KBM-7 (cell line): ENCODE measurements at places on chromosomes 5 and 9.

GRCh38 chr5:15074651-15075050 is 203.1 kb upstream of the ANKH start:
- DNase-seq = no peak

- DNase-seq = no peak
These were observed 32.9 kb upstream of the FCN1 start for GRCh38 chr9:134950386-134951210.

GRCh38 chr5:134177369-134178095 is 782 bp upstream of the SKP1 start:
- DNase-seq = no peak

GRCh38 chr9:129356871-129357772 is 179.1 kb upstream of the IER5L start:
- DNase-seq = no peak

DNA sequence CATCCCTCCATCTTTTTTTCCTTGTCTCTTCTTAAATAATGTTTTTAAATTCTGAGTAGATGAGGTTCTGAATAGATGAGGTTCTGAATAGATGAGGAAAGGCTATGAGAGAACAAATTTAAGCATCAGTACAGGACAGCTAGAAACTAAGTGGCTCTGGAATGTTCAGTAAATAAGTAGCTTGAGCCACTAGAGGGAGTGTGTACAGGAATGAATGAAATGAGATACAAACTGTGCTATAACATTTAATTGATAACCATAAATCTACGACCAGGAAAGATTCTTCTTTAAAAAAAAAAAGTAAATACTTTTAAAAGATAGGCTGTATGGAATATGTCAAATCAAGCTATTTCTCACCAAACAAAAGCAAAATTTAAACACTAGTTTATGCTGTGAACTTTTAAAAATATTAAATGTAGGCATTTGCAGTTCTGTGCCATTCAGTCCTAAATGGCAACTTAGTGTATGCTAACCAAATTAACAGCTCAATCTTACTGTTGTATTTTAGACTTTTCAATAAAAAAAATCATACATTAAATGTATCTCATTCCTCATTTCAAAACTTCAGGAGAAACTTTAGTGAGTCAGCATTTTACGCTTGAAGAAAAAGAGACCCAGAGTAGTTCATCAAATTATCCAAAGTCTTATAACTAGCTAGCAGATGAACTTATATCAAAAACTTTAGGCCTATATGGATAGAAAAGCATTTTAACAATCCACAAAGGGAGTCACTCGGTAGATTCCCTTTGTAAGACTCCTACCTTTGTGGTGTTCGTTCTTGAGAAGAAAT is 70.4 kb upstream of the SNX2 start:
- peak; percentile 49 for DNase-seq

DNA sequence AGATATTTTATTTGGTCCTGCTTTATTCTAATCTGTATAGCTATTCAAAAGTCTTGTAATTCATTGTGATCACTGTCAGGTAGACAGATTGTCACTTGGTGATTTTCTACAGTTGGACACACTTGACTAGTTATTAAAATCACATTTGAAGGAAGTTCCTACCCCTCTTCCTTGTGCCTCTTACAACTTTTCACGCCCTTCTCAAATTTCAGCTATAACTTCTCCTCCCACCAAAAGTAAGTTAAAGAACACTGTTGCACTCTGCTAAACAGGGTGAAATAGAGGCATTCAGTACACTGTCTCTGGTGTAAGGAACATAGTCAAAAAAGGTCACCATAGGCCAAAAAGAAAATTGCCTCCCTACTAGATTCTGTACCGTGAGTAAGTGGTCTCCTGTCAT is 142.1 kb upstream of the POU5F2 start:
- peak; percentile 34 for DNase-seq

- DNase-seq = no peak
These were observed 302.1 kb downstream of the PARP8 start for GRCh38 chr5:50968356-50969149.

DNA sequence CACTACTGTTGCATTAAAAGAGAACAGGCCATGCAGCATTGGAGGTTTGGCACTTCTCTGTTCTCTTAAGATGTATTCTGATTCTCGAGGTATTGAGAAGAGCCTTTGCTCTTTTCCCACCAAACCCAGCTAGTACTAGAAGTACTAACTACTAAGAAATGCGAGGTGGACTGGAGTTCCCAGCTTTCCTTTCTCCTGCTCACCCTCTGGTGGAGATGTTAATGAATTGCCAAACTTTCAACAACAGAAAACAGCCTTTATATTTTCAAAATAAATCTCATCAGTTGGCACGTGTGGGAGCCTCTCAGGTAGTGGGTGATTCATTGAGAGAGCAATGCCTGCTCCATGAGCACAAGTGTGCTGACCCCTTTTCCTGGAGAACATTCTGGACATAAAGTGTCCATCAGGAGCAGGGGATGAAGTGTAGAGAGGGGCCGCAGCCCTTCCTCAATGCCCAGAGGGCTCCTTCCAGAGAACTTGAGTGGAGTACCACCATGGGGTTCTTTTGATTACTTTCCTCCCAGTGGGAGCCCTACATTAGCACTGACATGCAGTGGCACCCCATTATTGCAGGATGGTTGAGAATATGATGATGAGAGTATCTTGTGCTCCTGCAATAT is 45.7 kb downstream of the TMEM174 start:
- no peak for DNase-seq

- no peak for DNase-seq
These were observed 35.3 kb upstream of the PRRC2B start for GRCh38 chr9:131358556-131358955.

DNA sequence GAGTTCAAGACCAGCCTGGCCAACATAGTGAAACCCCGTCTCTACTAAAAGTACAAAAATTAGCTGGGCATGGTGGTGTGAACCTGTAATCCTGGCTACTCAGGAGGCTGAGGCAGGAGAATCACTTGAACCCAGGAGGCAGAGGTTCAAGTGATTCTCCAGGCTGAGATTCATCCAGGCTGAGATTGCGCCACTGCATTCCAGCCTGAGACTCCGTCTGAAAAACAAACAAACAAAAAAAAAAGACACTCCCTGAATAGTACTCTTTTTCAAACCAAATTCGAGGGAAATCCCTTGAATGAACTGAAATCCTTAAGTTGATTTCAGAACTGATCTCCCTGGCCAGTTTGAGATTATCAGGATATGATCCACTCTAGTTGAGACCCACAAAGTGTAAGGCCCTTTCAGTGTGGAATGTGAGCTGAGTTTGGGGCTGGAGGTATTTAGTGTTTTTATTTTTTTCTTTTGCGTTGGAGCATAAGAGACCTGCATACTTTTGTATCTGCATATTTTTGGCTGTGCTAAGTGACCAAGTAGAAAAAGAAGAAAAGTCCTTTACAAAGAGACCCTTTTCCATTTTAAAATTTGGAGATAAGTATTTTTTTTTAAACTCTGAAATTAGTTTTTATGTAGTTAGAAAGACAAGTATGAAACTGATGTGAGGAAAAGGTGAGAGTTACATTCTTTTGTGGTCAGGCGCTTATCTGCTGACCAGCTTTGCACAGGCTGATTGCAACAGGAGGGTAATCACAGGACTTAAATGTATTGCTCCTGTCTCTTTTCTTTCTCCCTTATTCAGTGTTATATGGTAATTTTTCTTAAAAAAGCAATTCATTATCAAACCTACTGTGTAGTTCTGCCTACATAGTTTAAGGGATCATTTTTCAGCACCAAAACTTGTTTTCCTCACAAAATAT is 42.9 kb downstream of the TMEFF1 start:
- DNase-seq = no peak

GRCh38 chr9:108078811-108079210 is 589.2 kb upstream of the KLF4 start:
- DNase-seq = no peak

- no peak for DNase-seq
These were observed 2.4 kb upstream of the RXFP3 start for GRCh38 chr5:33933723-33934169.

- DNase-seq = no peak
These were observed 5.2 kb downstream of the FCHSD1 start for GRCh38 chr5:141646026-141646425.

DNA sequence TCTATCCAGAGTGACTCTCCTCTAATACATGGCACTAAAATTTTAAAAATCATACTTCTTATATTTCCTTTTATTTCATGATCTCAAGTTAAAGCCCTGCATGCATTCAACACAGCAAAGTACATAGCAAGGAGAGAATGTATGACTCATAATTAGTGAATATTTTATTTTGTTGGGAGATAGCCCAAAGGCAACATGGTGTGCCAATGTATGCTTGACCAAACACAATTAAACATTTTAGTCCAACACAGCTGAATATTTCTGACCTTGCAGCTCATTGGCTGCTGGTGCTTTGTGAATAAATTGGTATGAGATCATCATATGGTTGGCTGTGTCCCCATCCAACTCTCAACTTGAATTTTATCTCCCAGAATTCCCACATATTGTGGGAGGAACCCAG is 103.5 kb downstream of the NPR3 start:
- no peak for DNase-seq

DNA sequence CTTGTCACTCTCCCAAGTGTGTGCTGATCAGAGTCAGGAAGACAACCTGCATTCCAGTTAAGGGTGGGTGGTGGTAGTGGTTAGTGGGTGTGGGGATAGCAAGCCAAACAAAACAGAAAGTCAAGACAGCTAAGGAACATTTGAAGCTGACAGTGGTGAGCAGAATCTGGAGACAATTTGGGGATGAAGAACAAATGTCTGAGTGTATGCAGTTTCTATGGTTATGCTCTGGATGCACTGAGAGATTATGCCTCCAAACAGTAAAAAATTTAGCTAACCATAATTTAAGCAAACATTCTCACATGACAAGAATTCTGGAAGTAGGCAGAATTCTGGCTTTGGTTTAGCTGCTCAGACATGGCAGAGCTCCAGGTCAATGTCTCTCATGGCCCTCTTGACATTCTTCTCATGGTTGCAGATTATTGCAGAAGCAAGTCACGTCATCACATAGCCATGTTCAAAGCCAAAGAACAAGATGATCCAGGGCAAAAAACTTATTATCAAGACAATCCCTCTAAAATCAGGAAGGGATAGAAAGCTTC is 148.7 kb downstream of the LURAP1L start:
- DNase-seq = no peak

DNA sequence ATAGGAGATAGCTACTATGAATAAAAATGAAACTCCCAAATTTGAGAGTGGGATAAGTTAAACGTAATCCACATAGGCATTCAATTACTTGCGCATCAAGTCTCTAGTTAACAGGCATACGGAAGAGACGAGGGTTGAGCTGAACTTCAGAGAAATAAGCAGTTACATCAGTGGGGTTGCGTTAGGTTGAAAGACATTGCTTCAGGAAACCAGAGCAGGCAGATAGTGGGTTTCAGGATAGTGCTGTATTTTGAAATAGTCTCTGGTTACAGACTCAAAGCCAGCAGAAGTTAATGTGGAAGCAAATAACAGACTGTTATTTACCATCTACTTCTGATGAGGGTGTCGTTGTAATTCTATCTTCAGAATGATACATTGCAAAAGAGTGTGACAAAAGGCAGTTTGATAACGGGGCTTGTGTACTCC is 533.4 kb downstream of the PDE4D start:
- DNase-seq = peak; percentile 80

GRCh38 chr9:136964833-136965422 is 12.4 kb upstream of the PTGDS start:
- DNase-seq = no peak

DNA sequence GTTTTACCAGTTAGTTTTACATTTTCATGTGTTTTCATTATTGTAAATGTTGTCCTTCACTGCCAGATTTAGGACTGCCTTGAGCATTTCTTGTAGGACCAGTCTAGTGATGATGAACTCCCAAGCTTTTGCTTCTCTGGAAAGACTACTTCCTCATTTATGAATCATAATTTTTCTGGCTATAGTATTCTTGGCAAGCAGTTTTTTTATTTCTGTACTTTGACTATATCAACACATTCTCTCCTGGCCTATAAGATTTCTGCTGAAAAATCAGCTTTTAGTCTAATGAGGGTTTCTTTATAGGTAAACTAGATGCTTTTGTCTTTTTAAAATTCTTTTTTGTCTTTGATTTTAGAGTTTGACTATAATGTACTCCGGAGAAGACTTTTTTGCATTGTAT is 256.8 kb upstream of the GRAMD2B start:
- no peak for DNase-seq

- DNase-seq = no peak
These were observed 149.6 kb downstream of the DROSHA start for GRCh38 chr5:31382051-31382878.

- no peak for DNase-seq
These were observed 56.5 kb downstream of the JAK2 start for GRCh38 chr9:5041390-5042115.

DNA sequence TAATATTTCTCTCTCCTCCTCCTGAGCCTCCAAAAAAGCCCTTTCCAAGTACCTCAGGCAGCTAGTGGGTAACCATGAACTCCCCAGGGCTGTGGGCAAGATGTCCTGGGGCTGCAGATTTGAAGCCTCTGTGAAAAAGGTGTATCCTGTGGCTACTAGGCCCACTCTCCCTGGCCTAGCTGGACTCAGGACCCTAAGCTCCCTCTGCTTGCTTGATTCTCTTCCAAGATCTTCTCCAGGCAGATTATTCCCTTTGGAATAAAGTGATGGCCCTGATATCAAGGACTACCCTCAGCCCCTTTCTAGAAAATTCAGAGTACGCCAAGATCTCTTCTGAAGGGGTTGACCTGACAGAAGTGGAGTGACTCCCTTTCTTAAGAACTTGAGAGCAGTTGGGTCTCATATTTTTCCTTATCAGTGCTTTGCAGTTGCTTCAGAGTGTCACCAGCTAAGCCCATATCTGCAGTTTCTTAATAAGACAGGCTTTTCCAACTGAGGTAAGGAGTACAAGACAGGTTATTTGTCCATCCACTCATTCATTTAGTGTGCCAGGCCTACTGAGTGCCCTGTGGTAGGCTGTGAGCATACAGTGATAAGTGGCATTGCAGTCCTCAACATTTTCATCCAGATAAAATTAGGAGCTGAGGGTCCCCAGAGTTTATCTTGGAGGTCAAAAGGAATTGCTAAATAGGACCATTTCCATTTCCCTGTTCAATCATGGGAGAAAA is 42.5 kb downstream of the CYSTM1 start:
- DNase-seq = no peak

DNA sequence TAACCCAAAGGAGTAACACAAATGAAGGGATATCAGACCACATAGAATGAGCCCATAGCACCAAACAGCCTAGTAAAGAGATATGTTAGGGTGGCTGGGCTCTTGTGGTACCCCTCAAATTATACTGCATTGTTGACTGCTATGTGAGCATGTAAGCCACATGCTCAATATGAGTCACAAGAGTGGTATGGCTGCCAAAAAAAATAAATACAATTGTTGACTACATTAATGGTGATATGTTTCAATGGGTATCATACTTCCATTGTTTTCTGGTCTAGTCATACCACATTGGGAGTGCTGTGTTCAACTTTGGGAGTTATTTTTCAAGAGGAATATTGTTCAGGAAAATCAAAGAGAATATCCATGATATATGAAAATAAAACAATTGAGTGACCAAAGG is 162.4 kb upstream of the PIK3R1 start:
- no peak for DNase-seq
